ENCODE measurements at places on chromosomes 2 and 18.

- no peak for DNase-seq
These were observed 293.1 kb upstream of the HDAC4 start for GRCh38 chr2:239693761-239694415.

- DNase-seq = no peak
These were observed 66.2 kb downstream of the HS1BP3 start for GRCh38 chr2:20584399-20585358.

DNA sequence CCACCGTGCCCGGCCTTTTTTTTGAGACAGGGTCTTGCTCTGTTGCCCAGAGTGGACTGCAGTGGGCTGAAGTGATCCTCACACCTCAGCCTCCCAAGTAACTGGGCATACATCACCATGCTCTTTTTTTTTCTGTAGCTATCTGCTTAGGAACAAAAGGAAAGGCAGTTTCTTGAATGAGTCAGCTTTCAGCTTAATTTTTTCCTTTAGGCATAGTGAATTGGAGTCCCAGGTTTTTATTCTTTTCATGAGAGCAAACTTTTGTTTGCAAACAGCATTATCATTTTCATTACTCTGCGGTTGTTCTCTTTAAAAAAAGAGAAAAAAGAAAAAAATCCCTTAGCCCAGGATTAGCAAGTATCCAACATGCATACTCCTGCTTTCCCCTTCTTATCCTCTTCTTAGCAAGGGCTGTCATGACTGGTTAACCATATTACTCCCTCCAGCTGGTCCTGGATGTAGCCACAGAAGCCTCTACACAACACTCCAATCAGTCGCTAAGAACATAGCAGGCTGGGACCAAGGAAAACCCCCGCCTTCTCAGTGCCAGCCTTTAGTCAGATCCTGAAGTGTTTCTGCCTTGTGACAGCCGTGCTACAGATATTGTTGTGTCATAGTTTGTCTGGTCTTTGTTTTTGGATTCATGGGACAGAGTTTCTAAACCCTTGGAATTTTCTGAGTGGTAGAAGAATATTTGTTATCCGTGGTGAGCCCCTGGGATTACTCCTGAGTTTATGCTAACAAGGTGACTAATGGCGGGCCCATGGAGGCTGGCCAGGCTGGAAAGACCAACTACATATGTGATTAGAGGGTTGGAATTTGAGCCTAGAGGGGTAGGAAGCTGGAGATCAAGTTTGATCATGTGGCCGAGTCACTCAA, 23.3 kb upstream of the ST3GAL5 start:
- no peak for DNase-seq

GRCh38 chr2:204753841-204754240, 208.6 kb downstream of the PARD3B start:
- no peak for DNase-seq

- no peak for DNase-seq
These were observed 113.2 kb downstream of the GYPC start for GRCh38 chr2:126769118-126769517.

- no peak for DNase-seq
These were observed 366.6 kb downstream of the FSIP2 start for GRCh38 chr2:186105016-186105724.

DNA sequence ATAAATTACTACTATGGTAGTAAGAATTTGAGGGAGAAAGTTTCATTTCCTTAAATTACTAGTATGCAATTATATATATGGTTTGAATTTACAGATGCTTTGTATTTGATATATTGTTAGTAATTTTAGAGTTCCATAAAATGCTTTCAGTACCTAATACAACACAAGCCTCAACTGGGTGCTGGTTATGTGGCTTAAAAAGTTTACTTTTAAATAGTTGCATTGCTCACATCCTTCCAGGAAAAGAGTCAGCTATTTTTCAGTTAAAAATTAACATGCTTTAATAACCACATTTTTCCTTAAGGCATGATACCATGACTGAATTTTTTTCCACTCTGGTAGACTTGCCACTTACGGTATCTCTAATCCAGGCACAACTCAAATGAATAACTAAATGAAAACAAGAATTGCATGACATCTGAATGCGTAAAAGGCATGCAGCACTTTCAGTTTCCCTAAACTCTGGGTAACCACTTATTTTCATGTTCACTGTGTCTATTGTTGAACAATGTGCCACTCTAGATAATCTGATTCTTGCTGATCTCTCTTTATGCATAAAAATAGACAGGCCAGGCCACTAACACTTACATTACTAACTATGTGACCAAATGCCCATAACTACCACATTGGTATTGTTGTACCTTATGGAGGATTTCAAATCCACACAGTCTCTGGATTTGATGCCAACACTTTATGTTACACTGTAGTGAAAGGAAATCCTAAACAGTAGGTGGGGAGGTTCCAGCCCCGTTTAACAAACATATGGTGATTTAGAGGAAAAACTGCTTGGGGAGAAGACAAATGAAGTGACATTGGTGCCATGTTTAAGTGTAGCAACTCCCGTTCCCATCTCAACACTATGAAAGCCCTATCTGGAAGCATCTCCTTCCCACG, 35.5 kb upstream of the SLC35F5 start:
- no peak for DNase-seq

DNA sequence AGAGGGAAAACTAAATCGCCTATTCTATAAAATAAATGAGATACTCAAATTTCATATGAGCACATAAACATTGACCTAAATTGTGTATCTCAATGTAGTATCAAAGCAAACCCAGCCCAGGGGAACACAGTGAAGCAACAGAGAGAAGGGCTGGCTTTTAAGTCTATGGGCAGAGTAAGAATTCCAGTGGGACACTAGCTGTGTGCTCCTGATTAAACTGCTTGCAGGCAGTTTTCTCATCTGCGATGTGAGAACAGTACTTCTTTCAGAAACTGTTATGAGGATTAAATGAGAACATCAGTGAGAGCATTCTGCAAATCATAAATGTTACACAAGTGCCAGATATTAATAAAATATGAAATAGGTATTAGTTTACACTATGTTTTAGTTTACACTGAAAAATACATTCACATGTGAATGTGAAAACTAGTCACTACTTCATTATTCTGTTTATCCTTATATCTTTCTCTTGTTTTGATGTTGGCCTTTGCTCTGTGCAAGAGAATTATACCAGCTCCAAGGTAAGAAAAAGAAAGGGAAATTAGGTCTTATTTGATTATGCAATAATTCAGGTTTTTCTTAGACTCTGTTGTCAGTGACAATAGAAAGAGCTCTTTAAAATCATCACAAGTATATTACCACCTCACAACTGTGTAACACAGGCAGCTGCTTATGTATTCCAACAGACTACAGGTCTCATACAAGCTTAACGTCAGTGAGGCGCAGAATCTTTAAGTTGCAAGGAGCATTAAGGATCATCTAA, 47.5 kb downstream of the GAREM1 start:
- DNase-seq = no peak

- DNase-seq = no peak
These were observed 413.0 kb upstream of the MEX3C start for GRCh38 chr18:51610481-51610880.

DNA sequence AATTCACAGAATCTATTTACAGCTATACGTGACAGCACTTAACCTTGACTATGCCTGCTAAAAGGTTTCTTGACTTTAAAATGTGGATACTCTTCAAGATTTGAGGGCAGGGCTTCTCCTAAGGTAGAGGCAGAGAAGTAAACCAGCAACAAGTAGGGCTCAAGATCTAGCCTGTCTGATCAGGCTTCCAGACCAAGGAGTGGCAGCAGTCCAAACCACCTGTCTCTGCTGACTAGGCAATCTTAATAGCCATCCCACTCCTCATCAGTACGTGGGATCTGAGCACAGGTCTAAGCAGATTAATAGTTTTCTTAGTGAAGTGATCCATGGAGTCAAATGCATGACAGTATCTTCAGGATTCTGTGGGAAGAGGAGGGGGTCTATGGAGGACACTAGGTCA, 100.4 kb downstream of the GPD2 start:
- DNase-seq = no peak

GRCh38 chr18:2147476-2148230, 423.7 kb downstream of the METTL4 start:
- DNase-seq = no peak

- no peak for DNase-seq
These were observed 660 bp upstream of the MBP start for GRCh38 chr18:77133051-77133834.

- no peak for DNase-seq
These were observed 1569.7 kb upstream of the SLC39A10 start for GRCh38 chr2:194087089-194087958.

DNA sequence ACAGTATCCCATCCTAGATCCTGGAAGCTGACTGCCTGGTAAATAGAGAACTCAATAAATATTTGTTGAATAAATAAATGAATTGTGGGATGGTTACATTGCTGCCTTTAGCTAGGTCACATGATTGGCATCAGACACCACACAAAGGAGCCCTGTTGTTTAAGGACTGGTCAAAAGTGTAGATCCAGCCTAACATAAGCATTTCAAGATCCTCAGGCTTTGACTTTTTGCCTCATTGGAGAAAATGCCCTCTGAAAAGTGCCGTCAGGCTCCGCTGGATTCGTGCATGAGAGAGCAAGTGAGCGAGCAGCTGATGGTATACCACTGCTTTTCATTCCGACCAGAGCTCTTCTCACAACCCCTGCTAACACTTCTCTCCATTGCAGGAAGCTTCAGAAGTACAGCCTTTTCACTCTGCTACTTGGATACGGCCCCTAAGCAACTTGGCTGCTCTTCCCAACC, 1.3 kb upstream of the ZNF24 start:
- no peak for DNase-seq

DNA sequence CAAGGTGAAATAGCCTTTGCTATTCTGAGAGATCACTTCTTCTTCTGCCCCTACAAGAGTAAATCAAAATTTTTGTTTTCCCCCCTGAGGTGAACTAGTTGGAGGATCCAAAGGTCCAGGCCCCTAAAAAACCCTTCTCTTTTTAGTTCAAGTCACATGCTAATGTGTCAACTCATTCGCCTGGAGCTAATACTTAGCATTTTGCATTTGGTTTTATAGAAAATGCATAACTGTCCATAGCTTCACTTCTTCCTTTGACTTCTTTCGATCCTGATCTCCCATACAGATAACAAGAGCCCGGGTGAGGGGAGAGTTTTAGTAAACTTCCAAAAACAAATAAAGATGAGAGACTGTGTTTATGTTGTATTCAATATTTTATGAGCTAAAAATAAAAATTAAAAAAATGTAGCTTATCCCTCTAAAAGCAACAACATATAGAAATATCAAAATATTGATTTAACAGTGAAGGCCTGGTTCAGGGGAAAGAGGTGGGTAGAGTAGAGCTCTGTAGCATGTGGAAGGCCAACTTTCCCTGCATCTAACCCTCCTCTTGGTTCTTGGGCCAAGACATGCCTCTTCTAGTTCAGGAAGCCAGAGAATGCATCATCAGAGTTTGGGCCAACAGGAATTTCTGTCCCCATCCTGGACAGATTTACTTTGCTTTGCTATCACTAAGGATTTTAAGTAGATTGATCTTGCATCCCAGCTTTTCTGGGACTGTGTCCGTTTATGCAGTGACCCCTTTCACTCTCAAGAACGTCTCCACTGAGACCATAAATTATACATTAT, 333.8 kb downstream of the ALK start:
- no peak for DNase-seq

- no peak for DNase-seq
These were observed 107.1 kb downstream of the NFATC1 start for GRCh38 chr18:79502782-79503181.

GRCh38 chr2:124836416-124836815, 811.3 kb downstream of the CNTNAP5 start:
- no peak for DNase-seq

DNA sequence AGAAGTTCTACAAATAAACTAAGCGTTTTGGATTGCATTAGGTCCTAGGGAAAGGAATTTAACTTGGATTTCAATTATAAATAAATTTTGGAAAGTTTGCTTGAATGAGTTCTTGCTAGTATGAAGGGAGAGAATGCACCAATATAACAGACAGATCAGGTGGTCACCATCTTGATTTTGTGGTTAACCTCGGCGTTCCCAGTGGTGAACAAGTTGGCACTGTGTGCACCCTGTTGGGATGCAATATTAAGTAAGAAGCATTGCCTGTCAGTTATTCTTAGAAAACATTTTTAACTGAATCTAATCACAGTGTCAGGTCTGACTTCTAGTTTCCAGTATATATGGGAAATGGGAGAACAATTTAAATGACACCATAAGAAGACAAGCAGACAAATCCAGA, 673.4 kb downstream of the SLC4A3 start:
- DNase-seq = no peak

DNA sequence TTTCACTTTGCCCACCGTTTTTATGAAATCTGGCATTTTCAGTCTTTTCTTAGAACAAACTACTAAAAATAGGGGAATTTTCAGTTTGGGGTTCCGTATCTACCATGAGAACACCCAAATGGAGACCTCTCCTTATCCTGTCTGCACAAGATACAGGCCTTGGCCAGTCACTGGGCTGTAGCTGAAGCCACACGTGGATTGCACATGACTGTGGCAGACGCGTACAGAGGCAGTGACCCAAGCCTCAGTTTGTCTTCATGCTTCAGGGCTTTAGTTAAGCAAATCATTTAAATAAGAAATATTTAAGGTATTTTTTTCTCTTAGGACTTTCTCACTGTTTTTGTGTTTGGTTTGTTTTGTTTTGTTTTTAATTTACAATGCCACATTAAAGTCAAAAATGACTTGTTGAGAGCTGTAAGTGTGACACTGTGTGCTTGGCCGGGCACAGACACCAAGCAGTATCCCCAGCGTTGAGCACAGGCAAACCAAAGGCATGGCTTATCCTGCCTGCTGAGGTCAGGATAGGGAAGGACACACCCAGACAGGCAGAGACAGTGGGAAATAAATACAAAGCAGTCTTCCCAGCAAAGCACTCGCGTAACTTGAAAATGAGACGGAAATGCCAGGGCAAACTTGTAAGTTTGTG, 53.3 kb downstream of the TRAPPC12 start:
- DNase-seq = no peak

DNA sequence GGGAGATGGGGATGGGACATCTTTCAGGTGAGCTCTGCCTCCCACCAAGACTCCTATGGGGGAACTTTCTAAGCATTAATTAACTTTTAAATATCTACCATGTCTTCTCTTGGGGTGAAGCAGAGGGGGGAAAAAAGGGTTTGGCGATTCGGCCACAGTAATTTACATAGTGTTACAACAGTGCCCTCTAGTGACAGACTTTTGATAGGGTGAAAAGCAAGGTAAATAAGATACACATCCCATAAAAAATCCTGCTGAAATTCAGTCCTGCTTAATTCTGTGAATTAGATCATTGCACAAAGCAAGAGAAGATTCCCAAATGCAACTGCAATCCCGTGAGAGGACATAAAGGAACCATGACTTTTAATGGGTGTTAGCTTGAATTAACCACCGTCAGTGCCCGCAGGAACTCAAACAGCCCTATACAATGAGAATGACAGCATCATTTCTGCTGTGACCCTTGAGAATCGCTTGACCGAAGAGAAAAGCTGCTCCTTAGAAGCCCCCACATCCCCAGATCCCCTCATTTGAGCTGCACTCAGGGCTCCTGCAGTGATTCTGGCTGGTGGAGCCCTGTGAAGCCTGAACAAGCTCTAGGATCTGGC, 32.8 kb downstream of the FAM124B start:
- DNase-seq = no peak
